ENCODE measurements at places on chromosomes 4 and X. TPM values are rescaled to one million over a fixed set of nuclear protein-coding genes. Genes with fewer than 3 reads are reported as not detected.

- DNase-seq: no peak
These were observed 35.6 kb upstream of the DCAF8L1 start for GRCh38 chrX:28016823-28017222.

NSUN7 gene
- 0.12 TPM for total RNA-seq

- no peak for DNase-seq
These were observed 770.8 kb upstream of the PRKX start for GRCh38 chrX:4484266-4484665.

GRCh38 chrX:124269881-124270280 is 62.6 kb upstream of the TEX13D start:
- no peak for DNase-seq

GRCh38 chr4:3285558-3286334 is 7.1 kb upstream of the RGS12 start:
- DNase-seq: no peak

- no peak for DNase-seq
These were observed 23.6 kb downstream of the CPE start for GRCh38 chr4:165402375-165402774.

RTL9 gene
- total RNA-seq: not detected

GRCh38 chr4:140157341-140157740 is 3.4 kb upstream of the MAML3 start:
- DNase-seq: no peak

DNA sequence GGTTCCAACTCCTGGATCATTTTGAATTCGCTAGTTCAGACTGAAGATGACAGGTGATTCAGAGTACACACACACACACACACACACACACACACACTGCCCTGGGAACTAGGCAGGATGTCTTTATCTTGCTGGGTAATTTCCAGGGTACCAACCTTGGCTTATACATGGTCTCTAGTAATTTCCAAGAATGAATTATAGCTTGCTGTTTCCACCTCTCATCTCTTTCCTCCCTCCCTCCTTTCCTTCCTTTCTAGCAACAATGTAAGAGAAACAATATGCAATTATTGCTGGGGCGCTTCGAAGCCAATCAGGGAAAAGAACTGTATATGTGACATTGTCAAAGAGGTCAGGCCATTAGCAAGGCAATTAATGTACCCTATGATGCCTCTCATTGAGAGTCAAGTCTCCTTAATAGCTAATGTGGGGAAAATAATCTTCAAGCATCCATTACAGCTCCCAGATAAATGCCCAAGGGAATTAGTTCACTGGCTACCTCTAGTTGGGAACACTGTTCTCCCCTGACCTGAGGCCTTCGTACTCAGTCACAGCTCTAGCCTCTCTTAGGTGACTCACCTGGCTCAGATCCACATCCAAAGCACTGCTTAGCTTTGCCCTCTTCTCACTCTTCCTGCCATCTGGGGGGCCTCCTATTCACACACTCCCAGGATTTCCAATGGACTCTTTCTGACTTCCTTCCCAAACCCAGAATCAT is 311.5 kb downstream of the PPP1R2C start:
- DNase-seq: no peak

GRCh38 chrX:70754169-70754848 is 154.2 kb downstream of the TEX11 start:
- no peak for DNase-seq

DNA sequence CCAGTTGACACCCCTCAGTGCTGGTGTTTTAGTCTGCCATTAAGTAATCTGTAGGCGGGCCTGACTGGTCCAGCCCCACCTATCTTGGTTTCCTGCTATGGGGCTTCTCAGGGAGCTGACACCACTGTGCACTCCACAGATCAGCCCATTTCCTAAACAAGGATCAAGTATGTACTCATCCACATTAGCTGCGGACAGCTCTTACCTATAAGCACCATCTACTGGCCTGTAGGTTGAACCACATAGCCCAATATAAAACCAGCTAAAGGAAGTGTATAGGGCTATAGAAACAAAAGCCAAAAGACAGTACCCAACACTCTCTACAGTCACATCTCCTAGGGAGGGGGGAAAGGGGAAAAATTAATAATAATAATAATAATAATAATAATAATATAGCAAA is 353.5 kb upstream of the CXorf51B start:
- DNase-seq: no peak

DNA sequence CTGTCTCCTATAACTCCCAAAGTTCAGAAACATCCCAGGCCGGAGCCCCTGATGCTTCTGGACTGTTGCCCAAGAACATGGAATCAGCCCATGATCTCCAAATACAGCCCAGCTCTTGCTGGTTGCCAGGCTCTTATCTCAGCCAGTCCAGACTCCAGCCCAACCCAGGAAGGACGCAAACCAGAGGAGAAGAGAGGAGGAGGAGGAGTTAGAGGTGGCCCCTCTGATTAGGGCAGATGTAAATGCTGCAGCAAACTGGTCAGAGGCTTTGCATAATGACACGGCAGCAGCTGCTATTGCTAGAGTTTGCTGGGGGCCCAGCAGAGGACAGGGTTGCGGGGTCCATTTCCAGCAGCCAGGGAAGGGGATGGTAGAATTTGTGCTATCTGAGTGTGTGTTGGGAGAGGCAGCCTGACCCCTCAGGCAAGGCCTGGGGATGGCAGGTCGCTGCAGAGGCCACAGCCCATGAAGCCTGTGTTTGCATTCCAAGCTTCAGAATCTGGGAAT is 4.2 kb upstream of the OTUD5 start:
- DNase-seq: no peak

ZNF182 gene
- 6.9 TPM for total RNA-seq

DNA sequence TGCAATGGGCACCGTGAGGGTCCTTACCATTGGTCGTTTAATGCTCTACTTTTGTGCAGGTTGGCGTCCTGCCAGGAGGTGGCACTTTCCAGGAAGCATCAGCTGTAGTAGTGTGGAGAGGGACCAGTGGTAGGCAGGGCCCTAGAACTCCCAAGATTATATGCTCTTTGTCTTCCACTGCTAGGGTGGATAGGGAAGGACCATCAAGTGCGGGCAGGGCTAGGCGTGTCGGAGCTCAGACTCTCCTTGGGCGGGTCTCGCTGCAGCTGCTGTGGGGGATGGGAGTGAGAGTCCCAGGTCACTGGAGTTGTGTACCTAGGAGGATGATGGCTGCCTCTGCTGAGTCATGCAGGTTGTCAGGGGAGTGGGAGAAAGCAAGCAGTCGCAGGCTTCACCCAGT is 134.7 kb downstream of the KLF8 start:
- no peak for DNase-seq

GRCh38 chr4:159481936-159482335 is 379.1 kb downstream of the RAPGEF2 start:
- DNase-seq: no peak

GRCh38 chr4:25002681-25003080 is 28.1 kb downstream of the LGI2 start:
- DNase-seq: no peak

DNA sequence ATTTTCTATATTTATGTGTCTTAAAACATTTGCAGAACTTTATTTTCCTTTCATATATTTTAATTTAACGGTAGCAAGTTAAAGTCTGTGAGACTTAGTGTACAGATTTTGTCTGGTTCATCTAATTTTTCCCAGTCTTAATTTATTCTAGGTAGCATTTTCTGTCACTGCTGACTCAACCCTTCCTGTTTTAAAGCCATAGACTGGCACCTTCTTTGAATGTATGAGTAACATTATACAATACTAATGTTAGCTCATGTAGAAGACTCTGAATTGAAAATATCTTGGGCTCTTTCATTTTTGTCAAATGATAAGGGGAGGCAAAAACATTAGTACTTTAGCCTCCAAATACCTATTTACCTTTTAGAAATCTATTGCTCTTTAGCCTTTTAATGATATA is 43.6 kb downstream of the BLTP1 start:
- DNase-seq: no peak

GRCh38 chrX:39309018-39309635 is 507.9 kb downstream of the MID1IP1 start:
- no peak for DNase-seq

- no peak for DNase-seq
These were observed 9.1 kb downstream of the UCP1 start for GRCh38 chr4:140559696-140560095.

GNL3L gene
- 91.0 TPM for total RNA-seq

GRCh38 chrX:139844163-139844562 is 88.7 kb downstream of the ATP11C start:
- no peak for DNase-seq

DNA sequence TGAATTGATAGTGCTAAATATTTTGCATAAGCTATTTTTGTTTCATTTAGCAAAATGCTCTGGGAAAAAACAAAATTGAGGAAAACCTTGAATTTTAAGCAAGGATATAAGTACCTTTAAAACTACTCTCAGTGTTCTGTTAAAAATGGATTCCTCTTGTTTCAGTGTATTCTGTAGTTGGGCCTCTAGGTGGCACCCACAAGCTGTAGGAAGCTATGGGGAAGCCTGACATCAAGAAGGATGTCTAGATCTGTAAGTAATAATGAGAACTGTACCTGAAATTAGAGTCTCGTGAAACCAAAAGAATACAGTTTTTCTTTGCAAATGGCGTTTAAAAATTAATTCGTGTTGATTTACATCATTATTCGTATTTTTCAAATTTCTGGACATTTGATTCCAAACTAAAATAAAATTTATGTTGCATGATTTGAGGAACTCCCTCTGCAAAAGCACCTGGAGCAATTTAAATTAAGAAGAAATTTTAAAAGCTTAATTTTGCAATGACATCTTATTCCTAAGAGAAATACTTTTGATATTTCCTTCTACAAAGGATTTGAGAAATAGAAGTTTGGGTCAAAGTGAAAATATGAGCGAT is 51.2 kb downstream of the TMPRSS11E start:
- DNase-seq: no peak

XG gene
- not detected for total RNA-seq

VMA21 gene
- total RNA-seq: 25.2 TPM

GRCh38 chr4:15958562-15958961 is 4.4 kb downstream of the FGFBP2 start:
- peak; percentile 64 for DNase-seq

DNA sequence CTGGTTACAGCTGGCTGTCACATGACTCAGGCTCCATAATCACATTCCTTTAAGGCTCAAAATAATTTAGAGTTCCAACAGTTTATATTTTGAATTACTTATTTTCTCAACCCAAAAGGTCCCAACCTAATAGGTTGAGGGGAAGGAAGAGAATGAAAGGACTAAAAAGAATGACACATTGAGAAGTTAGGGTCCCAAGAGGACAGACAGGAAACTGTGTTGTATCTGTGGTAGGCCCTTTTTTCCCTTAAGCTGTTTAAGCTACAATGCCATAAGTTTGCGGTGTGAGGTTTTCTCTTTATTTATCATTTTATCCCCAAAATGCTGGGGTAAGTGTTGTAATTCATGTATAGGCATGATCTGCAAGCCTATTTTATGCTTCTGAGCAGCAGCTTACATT is 290.2 kb downstream of the ZNF674 start:
- no peak for DNase-seq

- DNase-seq: no peak
These were observed 184.9 kb upstream of the DKK2 start for GRCh38 chr4:107220976-107221375.

ANOS1 gene
- not detected for total RNA-seq

GRCh38 chrX:21802054-21802670 is 37.3 kb upstream of the MBTPS2 start:
- no peak for DNase-seq

- no peak for DNase-seq
These were observed 534.1 kb upstream of the GALNTL6 start for GRCh38 chr4:171279131-171279530.
